ENCODE measurements at places on chromosomes 1 and 21.

- DNase-seq = no peak
Observed at GRCh38 chr1:246417813-246418564, 89.1 kb downstream of the SMYD3 start.

DNA sequence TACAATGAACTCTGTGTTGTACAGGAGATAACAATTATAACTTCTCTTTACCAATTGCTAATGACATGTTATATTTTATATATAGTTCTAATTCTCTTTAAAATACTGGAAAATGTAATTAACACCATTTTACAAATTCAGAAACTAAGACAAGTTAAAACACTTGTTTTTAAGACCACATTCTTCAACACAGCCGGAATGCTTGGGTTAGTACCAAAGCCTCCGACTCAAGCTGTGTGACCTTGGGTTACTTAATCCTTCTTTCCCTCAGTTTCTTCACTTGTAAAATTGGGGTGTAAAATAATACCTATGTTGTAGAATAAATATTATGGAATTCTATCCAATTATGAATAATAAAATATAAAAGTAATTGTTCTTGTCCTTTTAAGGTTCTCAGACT lies 378.7 kb downstream of the USH2A start:
- DNase-seq = no peak

DNA sequence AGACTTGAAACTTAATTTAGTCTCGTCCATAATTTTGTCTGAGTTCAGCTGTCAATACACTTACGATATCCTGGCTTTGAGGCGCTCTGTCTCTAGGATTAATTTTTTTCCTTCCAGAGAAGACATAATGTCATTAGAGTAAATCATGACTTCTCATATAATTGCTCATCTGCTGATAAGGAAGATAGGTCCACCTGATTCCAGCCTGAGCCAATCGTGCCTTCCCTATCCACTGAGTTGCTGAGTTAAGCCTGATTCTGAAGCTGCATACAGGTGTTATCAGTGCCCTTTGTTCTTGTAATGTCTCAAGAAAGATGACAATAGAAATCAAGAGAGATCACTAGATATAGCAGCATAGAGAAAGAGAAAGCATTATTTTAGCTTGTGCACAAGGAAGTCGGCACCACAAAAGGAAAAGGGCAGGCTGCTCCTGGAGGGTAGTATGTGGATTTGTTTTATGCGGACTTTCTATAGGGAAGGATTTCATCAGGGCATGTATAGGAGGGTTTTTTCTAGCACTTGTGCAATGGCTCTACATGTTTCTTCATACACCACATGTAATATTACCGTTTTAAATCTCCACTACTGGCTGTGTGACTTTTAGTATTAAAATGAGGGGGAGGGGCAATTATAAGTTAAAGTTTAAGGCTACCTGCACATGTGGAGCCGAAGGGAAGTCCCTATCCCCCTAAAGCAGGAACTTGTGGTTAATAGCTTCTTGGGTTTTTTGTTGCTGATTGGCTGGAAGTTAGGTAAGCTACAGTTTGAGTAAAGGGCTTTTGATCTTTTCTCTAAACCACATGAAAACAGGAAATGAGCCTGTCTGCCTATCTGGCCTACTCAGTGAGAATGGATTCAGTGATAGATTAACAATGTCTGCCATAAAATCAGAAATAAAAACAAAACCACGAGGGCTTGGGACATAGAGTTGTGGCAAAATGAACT lies 133.4 kb downstream of the PLPPR5 start:
- DNase-seq = no peak

- DNase-seq = peak; percentile 88
Observed at GRCh38 chr1:220876511-220877376, 2.5 kb upstream of the HLX start.

DNA sequence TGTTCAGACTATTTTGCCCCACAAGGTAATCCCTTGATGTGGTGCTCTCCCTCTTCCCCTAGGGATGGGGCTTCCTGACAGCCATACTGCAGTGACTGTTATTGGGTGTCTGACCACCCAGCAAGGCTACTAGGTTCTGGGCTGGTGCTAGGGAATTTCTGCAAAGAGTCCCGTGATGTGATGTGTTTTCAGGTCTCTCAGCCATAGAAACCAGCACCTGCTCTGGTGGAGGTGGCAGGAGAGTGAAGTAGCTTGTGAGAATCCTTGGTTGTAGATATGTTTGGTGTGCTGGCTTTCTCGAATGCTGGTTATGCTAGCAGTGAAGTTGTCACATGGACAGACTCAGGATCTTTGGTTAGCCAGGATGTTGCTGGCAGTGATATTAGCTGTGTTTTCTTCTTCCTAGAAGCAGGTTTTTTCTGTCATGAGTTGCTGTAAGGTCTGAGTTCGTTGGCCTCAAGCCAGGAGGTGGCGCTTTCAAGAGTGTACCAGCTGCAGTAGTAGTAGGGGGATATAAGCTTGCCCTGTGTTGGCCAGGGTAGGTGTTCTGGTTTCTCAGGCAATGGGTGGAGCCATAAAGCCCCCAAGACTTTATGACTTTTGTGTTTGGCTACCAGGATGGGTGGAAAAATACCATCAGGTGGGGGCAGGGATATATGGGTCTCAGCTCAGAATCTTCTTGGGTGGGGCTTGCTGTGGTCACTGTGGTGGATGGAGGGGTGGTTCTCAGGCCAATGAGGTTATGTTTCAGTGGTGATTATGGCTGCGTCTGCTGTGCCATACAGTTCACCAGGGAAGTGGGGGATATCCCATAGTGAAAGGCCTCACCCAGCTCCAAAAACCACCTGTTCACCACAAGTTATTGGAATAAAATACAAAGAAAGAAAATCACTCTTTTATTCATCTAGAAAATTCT lies 1112.3 kb downstream of the KCNT2 start:
- DNase-seq = no peak

- no peak for DNase-seq
Observed at GRCh38 chr21:14591377-14591776, 45.3 kb upstream of the SAMSN1 start.

GRCh38 chr1:153400244-153400643 lies 9.4 kb upstream of the S100A8 start:
- DNase-seq = no peak

GRCh38 chr1:51833700-51834099 lies 44.8 kb downstream of the NRDC start:
- DNase-seq = no peak

- peak; percentile 88 for DNase-seq
Observed at GRCh38 chr1:59020151-59020997, 236.5 kb upstream of the JUN start.

DNA sequence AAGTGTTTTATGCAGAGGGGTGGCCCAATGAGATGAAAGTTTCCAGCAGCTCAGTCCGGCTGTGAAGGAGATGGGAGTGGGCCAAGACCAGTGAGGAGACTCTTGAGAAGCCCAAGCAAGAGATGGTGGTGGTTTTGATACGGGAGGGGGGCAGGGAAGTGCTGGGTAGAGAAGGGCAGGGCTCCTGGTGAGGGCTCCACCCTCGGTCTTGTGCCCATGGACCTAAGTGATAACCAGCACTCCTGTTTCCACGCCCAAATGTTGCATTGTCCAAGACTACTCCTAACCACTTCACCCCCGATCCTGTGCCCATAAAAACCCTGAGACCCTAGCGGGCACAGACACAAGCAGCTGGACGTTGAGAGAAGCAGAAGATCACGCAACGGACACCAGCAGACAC lies 140.9 kb downstream of the MIS18A start:
- no peak for DNase-seq

DNA sequence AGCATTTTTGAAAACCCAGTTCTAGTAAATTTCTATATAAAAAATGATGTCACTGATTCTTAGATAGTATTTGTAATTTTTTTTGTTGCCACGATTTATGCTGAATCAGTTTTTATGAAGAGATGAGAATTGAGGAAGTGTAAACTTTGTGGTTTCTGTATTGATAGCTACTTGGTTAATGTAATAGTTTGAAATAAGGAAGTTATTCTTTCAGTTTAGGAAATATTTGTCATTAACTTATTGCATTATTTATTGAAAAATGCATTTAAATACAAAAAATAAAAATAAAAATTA lies 97.8 kb downstream of the ZFYVE9 start:
- no peak for DNase-seq

- DNase-seq = no peak
Observed at GRCh38 chr1:181391301-181391900, 91.9 kb upstream of the CACNA1E start.

- no peak for DNase-seq
Observed at GRCh38 chr1:233738850-233739249, 124.9 kb downstream of the KCNK1 start.

DNA sequence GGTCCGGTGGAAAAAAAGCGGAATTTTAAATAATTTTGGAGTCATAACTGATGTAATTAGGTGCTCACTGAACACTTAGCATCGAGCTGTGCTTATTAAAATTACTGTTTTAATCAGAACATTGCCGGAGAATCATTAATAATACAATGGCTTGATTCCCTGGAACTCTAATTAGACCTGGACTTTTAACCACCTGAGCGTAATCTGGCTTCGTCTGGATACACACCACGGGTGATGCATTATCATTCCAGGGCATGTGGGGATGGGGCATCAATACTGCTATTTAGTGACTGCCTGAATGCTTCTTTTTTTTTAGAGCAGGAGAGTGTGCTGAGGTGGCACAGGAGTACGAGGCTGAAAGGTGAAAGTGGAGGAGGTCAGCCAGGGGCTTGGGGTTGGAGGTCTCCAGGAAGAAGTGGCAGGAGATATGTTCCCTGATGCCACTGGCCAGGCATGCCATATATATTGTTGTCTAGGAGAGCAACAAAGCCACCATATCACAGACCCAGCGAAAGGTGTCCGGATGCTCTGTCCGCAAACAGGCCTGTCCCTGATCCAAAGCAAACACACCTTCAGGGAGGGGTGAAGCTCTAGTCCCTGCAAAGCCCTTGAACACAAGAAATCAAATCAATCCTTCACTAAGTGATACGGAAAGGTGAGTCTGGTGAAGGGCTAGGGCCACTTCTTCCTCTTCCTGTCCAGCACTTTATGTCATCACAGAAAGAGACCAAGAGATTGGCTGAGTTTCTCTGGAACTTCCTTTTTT lies 125.2 kb downstream of the PLXNA2 start:
- DNase-seq = no peak

DNA sequence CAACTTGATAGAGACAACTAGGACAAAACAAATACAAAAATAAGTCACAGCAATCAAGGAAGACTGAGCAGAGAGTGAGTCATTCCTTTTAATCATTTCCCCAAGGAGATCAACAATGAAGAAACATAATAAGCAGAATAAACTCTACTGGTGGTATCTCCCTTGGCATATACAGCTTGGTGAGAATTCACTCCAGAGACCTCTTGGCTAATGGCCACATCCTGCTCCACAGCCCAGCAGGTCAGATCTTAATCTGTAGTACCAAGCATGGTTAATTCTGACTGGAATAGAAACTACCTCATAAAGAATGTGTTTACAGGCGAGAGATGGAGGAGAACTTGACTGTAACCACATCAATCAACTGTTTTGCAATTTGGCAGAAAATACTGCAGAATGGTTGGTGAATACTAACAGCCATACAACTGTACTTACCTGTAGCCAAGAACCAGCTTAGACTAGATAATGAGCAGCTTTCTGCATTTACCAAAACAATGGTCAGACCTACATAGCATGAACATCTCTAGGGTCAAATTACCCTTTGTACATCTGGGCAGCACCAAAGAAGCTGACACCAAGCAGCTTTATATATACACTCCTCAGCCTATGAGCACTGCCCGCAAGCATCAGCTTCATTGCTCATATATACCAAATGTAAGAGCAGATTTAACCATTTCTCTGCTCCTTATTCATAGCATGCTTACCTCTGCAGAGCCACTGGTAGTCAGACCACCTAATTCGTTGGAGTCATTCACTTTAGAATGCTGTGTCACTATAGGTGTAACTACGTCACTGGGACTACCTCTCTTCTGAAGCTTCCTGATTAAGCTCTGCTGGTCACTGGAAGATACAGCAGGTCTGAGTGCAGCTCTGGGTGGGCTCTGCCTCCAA lies 51.0 kb downstream of the KIAA0319L start:
- DNase-seq = peak; percentile 99

GRCh38 chr21:25980710-25981109 lies 189.9 kb downstream of the APP start:
- no peak for DNase-seq

- DNase-seq = no peak
Observed at GRCh38 chr1:221397606-221398005, 344.3 kb downstream of the DUSP10 start.

DNA sequence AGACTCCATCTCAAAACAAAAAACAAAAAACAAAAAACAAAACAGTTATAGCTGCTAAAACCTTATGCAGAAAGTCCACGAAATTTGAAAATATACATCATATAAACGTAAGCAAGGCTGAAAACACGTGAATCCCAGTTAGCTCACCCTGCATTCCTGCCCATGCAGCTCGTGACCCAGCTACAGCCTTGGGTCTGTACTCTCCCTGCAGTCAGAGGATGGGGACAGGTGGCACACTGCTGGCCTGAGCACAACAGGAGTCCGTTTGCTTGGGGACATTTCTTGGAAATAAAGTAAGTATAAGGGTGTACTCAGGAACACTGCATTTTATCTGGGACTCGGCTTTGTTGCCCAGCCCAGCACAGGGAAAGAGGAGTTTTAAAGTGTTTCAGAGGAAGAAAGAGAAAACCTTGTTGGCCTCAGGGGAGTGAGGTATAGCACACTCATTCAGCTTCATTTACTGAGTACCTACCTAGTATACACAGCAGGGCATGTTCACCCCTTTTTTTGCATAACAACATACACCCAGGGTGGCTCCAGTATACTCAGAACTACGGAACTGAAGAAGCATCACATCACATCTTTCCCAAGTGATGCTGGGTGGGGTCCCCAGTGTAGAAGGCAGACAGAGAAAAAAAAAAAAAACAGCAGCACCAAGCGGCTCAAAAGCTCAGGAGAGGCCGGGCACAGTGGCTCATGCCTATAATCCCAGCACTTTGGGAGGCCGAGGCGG lies 44.1 kb downstream of the CAPZB start:
- no peak for DNase-seq

DNA sequence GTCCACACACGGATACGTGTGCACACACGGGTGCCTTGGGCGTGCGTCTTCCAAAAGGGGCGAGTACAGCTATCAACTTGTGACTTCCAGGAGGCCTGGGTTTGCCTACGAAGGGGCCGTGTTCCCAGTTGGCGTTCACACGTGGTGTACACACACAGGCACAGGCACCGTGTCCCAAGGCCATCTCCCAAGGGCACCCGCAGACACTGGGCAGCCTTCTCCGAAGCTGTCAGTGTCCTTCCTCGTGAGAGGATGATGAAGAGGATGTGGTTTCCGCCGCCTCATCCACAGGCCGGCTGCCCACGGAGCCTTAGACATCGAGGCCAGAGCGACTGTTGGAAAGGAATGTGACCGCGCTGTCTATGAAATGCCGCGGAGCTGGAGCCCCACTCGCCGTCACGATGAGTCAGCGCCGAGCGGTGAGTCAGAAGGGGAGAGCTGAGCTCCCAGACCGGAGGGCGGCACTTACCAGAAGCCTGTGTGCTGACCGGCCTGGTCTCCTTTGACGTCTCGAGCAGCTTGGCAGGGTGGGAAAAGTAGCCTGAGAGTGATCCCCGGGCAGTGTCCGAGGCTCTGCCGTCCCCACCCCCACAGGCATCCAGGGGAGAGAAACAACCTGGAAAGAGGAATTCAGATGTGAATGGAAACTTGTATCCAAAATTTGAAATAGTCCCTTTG lies 141.4 kb upstream of the ARHGEF16 start:
- peak; percentile 84 for DNase-seq

Data from kidney capillary endothelial cell (primary cell).